ENCODE measurements at places on chromosomes 1 and 21.

DNA sequence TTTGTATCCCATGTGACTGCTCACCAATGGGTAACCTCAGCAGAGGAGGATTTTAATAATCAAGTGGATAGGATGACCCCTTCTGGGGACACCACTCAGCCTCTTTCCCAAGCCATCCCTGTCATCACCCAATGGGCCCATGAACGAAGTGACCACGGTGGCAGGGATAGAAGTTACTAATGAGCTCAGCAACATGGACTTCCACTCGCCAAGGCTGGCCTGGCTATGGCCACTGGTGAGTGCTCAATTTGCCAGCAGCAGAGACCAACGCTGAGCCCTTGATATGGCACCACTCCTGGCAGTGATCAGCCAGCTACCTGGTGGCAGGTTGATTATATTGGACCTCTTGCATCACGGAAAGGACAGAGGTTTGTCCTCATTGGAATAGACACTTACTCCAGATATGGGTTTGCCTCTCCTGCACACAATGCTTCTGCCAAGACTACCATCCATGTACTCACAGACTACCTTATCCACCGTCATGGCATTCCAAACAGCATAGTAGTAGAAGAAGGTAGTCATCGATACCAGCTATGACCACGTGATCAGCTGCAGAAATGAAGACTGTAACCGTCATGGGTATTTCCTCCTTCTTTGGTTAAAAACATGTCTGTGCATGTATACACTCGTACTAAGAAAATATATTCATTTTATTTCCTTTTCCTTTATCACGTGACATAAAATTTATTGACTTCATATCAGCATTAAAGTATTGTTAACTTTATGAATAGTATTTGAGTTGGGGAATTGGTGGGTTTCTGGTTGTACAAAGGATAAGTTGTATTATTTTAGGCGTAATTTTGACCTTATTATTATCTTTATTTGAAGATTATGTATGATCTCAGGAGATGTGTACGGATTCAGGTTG, 562.6 kb downstream of the PTPRU start:
- peaks cover 5% of the 10 kb centered on the region for H3K4me1 ChIP-seq
- H3K36me3 ChIP-seq, result no peaks in the 10 kb centered on the region
- DNase-seq, result no peak
- H3K27ac ChIP-seq, result no peak overlapping the region
- no peaks in the 10 kb centered on the region for H3K27me3 ChIP-seq

DNA sequence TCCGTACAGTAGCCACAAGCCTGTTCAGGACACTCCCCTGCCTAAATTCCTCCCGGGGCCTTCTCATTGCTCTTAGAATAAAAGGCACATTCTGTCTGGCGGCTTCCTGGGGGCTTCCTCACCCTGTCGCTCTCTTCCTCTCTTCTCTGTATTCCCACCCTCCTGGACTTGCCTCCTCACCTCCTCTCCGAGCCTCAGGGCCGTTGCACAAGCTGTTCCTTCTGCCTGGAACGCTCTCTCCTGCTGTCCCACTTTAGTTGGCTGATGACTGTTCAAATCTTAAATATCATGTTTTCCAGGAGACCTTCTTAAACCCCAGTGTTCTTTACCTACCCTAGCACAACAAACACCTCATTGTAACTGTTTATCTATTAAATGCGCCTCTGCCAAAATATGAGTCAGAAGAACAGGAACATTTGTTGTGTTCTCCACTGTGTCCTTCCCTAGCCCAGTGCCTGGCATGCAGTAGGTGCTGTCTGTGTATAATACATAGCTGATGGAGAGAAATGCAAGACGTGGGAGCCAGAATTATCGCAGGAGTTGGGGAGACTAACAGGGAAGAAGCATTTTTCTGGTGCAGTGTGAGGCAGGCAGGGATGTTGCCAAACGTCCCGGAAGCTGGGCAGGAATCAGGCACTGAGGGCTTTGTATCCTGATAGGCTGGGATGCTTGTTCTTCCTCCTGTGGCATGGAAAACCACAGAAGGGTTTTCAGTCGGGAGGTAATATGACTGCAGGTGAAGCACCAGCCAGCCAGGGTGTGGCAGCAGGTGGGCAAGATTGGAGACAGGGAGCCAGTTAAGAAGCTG, 24.1 kb upstream of the THRAP3 start:
- DNase-seq, result no peak
- no peaks in the 10 kb centered on the region for H3K27me3 ChIP-seq
- H3K36me3 ChIP-seq, result no peaks in the 10 kb centered on the region

GRCh38 chr1:43602990-43603389, 47.0 kb upstream of the KDM4A start:
- no peaks in the 10 kb centered on the region for H3K4me1 ChIP-seq
- no peak overlapping the region for H3K4me3 ChIP-seq
- peaks cover 27% of the 10 kb centered on the region for H3K36me3 ChIP-seq
- H3K27me3 ChIP-seq, result no peaks in the 10 kb centered on the region

GRCh38 chr1:212759683-212760082, 31.9 kb downstream of the NSL1 start:
- no peaks in the 10 kb centered on the region for H3K4me1 ChIP-seq
- no peaks in the 10 kb centered on the region for H3K27me3 ChIP-seq
- H3K27ac ChIP-seq, result no peak overlapping the region
- no peak overlapping the region for H3K4me3 ChIP-seq
- peaks cover 20% of the 10 kb centered on the region for H3K36me3 ChIP-seq

DNA sequence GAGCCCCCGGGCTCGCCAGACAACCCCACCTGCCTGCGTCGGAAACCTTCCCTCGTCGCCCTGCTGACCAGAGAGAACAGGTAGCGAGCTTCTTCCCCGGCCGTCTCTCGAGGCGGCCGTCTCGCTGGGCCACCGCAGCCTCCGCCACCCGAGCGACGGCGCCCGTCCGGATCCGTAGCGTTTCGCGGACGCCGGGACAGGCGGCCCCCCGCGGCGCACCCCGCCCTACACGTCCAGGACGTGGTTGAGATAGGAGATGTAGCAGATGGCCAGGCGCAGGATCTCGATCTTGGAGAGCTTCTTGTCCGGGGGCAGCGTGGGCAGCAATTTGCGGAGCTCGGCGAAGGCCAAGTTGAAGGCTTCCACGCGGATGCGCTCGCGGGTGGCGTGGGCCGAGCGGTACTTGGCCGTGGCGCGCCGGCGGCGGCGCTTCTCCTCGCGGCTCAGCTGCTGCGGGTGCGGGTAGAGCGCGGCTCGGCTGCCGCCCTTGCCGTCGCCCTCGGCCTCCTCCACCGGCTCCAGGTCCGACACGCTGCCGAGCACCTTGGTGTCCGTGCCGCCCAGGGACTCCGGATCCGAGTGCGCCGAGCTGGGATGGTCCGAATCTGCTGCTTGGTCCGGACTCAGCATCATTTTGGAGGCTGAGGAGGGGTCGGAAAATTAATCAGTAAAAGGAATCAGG, 3.0 kb downstream of the NHLH2 start:
- peak overlapping the region; percentile 48 for H3K4me3 ChIP-seq
- no peak for DNase-seq
- peak overlapping the region; percentile 90 for H3K27ac ChIP-seq
- no peaks in the 10 kb centered on the region for H3K27me3 ChIP-seq

- H3K36me3 ChIP-seq, result no peaks in the 10 kb centered on the region
- H3K27me3 ChIP-seq, result no peaks in the 10 kb centered on the region
- H3K4me3 ChIP-seq, result no peak overlapping the region
- no peaks in the 10 kb centered on the region for H3K4me1 ChIP-seq
These were observed 465.3 kb downstream of the RWDD3 start for GRCh38 chr1:95699149-95699953.

- no peak overlapping the region for H3K27ac ChIP-seq
- no peak overlapping the region for H3K4me3 ChIP-seq
- DNase-seq, result no peak
- H3K4me1 ChIP-seq, result no peaks in the 10 kb centered on the region
These were observed 41.8 kb downstream of the S100B start for GRCh38 chr21:46562964-46563607.

GRCh38 chr21:35968564-35968963, 91.8 kb downstream of the SETD4 start:
- DNase-seq, result no peak
- no peaks in the 10 kb centered on the region for H3K36me3 ChIP-seq
- no peak overlapping the region for H3K27ac ChIP-seq
- no peak overlapping the region for H3K4me3 ChIP-seq

DNA sequence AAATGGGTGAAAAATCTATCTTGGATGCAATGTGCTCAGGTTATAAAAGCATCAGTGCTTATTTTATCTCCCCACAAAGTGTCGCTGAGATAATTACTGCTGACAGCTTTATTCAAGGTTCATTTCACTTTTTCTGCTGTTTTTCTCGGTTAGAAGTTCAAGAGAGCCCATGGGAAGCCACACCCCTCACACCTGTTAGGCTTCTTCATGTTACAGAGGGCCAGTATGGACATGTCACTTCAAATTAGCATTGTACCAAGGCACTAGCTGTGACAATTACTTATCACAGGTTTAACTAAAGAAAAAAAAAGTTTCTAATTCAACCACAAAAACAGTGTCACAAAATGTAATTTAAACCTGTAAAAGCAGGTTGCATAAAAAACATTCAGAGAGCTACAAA, 187.3 kb upstream of the DMRTA2 start:
- no peak overlapping the region for H3K4me3 ChIP-seq
- no peaks in the 10 kb centered on the region for H3K27me3 ChIP-seq
- no peaks in the 10 kb centered on the region for H3K4me1 ChIP-seq
- no peaks in the 10 kb centered on the region for H3K36me3 ChIP-seq
- no peak for DNase-seq

DNA sequence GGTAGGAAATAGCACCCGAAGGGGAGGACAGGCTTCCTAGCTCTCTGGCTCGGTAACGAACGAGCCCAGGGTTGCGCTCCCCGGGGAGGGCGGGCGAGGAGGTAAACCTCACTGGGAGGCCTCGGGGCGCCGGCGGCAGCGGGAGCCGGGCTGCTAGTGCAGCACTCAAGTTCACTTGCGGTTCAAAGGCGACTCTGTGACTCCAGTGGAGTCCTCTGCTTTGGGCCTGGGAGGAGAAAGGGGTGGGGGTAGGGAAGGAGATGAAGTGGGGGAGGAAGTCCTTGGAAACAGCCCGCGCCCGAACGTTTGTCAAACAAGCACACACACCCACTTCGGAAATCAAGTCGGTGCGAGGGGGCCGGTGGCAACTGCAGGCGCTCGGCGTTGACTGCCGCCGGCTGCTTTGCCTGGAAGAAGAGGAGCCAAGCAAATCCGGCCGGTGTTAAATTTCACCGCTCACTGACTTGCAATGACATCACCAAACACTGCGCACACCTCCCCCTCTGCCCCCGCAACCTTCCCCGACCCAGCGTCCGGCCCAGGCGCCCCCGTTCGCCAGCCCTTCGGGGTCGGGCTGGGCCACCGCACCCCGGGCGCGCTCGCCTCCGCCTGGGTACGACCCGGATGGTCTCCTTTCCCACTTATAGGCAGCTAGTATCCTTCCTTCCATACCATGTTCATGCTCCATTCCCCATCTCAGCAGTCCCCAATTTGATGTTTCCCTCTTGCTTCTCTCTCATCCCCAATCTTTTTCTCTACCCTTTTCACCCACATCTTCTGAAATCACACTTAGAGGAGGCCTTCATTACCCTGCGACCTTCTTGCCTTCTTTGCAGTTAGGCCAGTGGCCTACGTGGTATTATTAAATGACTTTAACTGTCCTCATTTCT, at the start of gene COL24A1:
Gene COL24A1 (minus strand): TSS at position 207 of the 890 bp plus-strand sequence. CDS start 376 bp downstream, outside the sequence.
- peaks cover 11% of the 10 kb centered on the region for H3K4me1 ChIP-seq
- H3K27ac ChIP-seq, result peak within 1 kb of the TSS; percentile 33
- peak within 1 kb of the TSS; percentile 56 for H3K4me3 ChIP-seq

DNA sequence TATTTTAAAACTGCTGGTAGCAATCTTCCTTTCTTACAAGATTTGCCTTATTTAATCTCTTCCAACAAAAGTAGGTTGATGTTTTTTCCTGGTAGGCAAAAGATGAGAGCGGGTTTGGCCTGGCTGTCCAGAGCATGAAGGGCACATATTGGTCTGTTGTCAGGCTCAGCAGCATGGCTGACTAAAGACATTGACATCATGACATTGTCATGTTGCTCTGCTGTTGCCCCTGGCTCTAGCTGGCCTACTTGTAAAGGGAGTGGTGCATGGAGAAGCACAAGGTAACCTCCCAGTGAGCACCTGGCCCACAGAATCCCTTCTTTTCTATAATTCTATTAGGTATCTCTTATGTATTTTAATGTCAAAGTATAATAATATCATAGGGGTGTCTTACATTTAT, 23.6 kb downstream of the GNPAT start:
- peaks cover 3% of the 10 kb centered on the region for H3K36me3 ChIP-seq
- no peak overlapping the region for H3K27ac ChIP-seq
- no peak overlapping the region for H3K4me3 ChIP-seq
- no peaks in the 10 kb centered on the region for H3K27me3 ChIP-seq
- H3K4me1 ChIP-seq, result no peaks in the 10 kb centered on the region

GRCh38 chr1:202264726-202265125, 71.1 kb downstream of the LGR6 start:
- H3K27ac ChIP-seq, result no peak overlapping the region
- H3K4me3 ChIP-seq, result no peak overlapping the region
- DNase-seq, result no peak
- H3K27me3 ChIP-seq, result peaks cover 75% of the 10 kb centered on the region
- no peaks in the 10 kb centered on the region for H3K4me1 ChIP-seq

GRCh38 chr1:94094469-94095111, 26.4 kb downstream of the ABCA4 start:
- H3K27me3 ChIP-seq, result no peaks in the 10 kb centered on the region
- no peaks in the 10 kb centered on the region for H3K36me3 ChIP-seq
- peaks cover 58% of the 10 kb centered on the region for H3K4me1 ChIP-seq
- H3K4me3 ChIP-seq, result no peak overlapping the region

- no peaks in the 10 kb centered on the region for H3K27me3 ChIP-seq
- no peaks in the 10 kb centered on the region for H3K36me3 ChIP-seq
- H3K27ac ChIP-seq, result no peak overlapping the region
- no peak for DNase-seq
These were observed 76.6 kb downstream of the LMX1A start for GRCh38 chr1:165279882-165280281.

DNA sequence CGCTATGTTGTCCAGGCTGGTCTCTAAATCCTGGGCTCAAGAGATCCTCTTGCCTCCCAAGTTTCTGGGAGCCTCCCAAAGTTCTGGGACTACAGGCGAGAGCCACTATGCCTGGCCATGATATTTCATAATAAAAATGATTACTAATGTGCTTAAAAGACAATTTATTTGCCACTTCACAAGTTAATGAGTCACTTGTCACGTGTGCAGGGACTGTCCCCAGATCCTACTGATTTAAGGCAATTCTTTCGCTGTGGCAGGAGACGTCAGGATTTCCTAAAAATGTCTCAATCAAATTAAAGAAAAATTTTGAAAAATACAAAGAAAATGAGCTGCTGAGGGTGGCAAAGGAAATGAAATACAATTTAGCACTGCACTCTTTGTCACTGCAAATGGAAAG, 43.5 kb downstream of the B3GALNT2 start:
- no peaks in the 10 kb centered on the region for H3K27me3 ChIP-seq
- no peak overlapping the region for H3K4me3 ChIP-seq

- no peak for DNase-seq
- H3K36me3 ChIP-seq, result no peaks in the 10 kb centered on the region
- peaks cover 35% of the 10 kb centered on the region for H3K4me1 ChIP-seq
- H3K27ac ChIP-seq, result no peak overlapping the region
- H3K27me3 ChIP-seq, result no peaks in the 10 kb centered on the region
These were observed 61.0 kb downstream of the ATP5PO start for GRCh38 chr21:33854604-33855003.
